ENCODE measurements at places on chromosomes 5 and 9. TPM values are rescaled to one million over a fixed set of nuclear protein-coding genes. Genes with fewer than 3 reads are reported as not detected.

Gene CMYA5
- 0.06 TPM for total RNA-seq

Gene MRRF
- total RNA-seq: 51.6 TPM

Gene PCDHGA6
- total RNA-seq: 0.98 TPM

Gene FAM193B
- 19.8 TPM for total RNA-seq

Gene ZDHHC11
- not detected for total RNA-seq

Gene PDE6A
- total RNA-seq: 0.58 TPM

Gene ZNF189
- total RNA-seq: 14.6 TPM

Gene PLAC8L1
- not detected for total RNA-seq

Gene WDR38
- total RNA-seq: not detected
